Lower lobe of right lung (tissue), 2 donors: ENCODE measurements at places on chromosomes 13 and 19. TPM values are rescaled to one million over a fixed set of nuclear protein-coding genes. Genes with fewer than 3 reads are reported as not detected.

Gene IGFLR1
- total RNA-seq: 17.1 TPM

Gene EPSTI1
- total RNA-seq: 38.6 TPM

Gene TRPM4
- 51.6 TPM for total RNA-seq

Gene SERP2
- 3.7 TPM for total RNA-seq

Gene ZNF536
- total RNA-seq: 0.12 TPM

Gene CAPS
- total RNA-seq: 76.7 TPM

Gene GRWD1
- total RNA-seq: 25.8 TPM

Gene KASH5
- total RNA-seq: 3.1 TPM

Gene S1PR5
- 2.4 TPM for total RNA-seq

Gene ATP8A2
- total RNA-seq: 1.7 TPM

Gene CYP2B6
- total RNA-seq: 1.9 TPM

Gene FAM216B
- total RNA-seq: 17.0 TPM

Gene CRX
- not detected for total RNA-seq

Gene ZNF708
- 17.0 TPM for total RNA-seq

Gene KLK4
- total RNA-seq: not detected

Gene ZNRF4
- not detected for total RNA-seq

Gene C19orf85
- total RNA-seq: not detected

Gene TRIM13
- total RNA-seq: 31.1 TPM

Gene MBD3L2
- total RNA-seq: not detected

Gene SPHK2
- total RNA-seq: 23.8 TPM

Gene NRTN
- total RNA-seq: 2.7 TPM

Gene MEDAG
- total RNA-seq: 7.2 TPM

Gene ZNF285
- 1.1 TPM for total RNA-seq

Gene APLP1
- 2.1 TPM for total RNA-seq

Gene ZNF541
- total RNA-seq: 0.89 TPM

Gene INSR
- total RNA-seq: 37.3 TPM

Gene OR4F17
- total RNA-seq: not detected
